Esophagus mucosa (tissue), 1 donor: ENCODE measurements at places on chromosomes 2 and 18. TPM values are rescaled to one million over a fixed set of nuclear protein-coding genes. Genes with fewer than 3 reads are reported as not detected.

GRCh38 chr18:11789716-11790510, 61.3 kb upstream of the CHMP1B start:
- ATAC-seq: no peak

GRCh38 chr2:188345426-188345825, 53.8 kb downstream of the GULP1 start:
- no peak for ATAC-seq

- no peak for ATAC-seq
Measured at GRCh38 chr2:232815569-232815968, 39.2 kb upstream of the KCNJ13 start.

DIS3L2 gene
- total RNA-seq: 25.0 TPM

DNA sequence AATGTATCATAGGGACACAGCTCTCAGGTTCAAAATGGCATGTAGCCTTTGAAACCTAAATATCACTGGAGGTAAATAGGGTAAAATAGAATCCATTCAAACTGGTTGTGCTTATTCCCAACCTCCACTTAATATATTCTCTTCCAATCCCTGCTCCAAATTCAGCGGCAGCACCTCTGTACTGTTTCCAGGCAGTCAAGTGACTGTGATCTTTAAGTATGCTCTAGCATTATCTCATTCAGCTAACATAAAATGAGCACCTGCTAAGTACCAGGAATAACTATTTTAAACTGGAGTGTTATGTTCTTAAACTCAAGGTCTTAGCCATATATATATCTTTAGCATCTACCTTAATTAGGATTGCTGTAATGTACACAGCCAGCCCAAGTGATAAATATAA, 269.2 kb upstream of the SESTD1 start:
- no peak for ATAC-seq

NDC80 gene
- total RNA-seq: 9.7 TPM
